Ascending aorta (tissue), 2 donors: ENCODE measurements at places on chromosomes 3 and 15. TPM values are rescaled to one million over a fixed set of nuclear protein-coding genes. Genes with fewer than 3 reads are reported as not detected.

DNA sequence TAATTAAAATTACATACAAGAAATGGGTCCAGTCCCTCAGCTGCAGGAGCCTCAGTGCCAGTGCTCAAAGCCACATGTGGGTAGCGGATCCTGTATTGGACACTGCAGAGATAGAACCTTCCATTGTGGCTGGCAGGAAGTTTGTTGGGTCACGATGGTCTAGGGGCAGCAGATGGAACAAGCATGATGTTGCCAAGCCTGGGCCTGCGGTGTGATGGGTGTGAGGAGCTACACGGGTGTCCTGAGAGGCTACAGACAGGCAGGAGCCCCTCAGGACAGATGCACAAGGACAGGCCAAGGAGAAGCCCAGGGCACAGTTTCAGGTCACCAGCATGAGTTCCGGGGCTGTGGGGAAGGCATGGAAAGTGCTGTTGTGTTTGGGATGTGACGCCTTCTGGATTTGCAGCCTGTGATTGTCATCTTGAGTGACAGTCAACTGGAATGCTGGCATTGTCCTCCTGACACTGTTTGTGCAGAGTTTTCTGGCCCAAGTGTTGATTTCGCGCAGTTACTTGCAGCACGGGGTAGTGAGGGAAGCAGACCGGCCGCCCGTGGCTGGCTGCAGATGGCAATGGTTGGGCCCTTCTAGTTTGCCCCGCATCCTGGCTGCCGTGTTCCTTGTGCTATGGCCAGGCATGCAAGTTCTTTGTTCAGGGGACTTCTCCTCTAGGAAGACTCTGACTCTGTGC is 177.1 kb downstream of the NSMCE3 start:
- no peak for DNase-seq

- DNase-seq, result no peak
Measured at GRCh38 chr3:50195501-50196252, 4.3 kb downstream of the GNAT1 start.

TMEM40 gene
- total RNA-seq, result not detected

ALDH1A3 gene
- total RNA-seq, result 10.9 TPM

DNA sequence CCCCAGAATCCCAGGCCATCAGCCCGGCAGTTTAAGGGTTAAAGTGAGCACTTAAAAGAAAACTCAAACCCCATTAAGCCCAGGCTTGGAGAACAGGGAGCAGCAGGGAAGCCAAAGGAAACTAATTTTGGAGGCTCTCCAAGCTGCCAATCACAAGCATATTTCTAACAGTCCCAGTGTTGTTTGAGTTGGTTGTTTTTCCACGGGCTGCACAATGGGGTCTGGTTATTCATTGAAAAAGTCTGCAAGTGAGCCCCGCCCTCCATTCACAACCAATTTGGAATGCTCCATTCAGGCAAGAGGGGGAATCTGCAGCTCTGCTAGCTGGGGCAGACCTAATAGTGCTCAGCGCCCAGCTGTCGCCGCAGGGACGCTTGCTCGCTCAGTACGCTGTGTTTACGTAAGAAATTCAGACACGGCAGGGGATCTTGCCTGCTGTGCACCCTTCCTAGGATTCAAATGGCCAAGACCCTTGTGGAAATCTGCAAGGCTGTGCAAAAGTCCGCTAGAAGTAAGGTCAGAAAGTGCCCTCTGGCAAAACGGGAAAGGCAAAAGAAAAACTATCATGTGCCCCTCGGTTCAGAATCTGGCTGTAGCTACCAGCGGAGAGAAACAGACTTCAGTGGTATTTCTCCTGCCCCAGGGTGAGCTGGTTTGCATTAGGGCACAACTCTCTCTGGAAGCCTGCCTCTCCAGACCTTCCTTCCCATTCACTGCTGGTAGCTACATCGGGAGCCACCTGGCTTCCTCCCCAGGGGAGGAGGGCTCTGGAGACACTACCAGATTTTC is 11.0 kb downstream of the ETV5 start:
- DNase-seq, result peak; percentile 70

- DNase-seq, result no peak
Measured at GRCh38 chr15:25385986-25386385, 52.8 kb downstream of the UBE3A start.

DNA sequence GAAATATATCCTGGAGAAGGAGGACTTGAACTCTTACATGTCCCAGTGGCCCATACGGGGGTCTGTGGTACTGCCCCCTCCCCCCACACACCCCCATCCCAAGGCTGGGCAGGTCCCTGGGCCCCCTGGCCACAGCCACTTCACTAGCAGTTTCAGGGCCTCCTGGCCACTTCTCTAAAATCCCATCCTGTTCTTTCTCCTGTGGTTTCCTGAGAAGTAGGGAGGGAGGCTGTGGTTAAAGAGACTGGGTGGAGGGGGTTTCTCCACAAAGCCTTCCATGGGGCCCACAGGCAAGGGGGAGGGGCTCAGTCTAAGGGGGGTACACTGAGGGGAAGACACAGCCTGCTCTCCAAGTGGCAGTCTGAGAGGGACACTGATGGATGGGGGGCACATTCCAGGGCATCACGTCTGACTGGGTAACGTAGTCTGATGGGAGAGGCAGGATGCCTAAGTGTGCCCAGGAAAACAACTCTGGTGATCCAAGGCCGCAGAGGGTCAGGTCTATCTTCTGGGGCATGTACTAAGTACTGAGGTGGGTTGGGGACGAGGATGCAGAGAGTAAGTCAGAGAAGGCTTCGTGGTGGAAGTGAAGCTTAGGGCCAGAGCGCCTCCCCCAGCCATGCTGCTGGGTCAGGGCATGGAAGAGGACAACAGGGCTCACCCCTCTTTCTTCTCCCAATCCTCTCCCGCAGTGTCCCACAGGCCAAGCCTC is 48.0 kb upstream of the C15orf39 start:
- DNase-seq, result no peak

DNA sequence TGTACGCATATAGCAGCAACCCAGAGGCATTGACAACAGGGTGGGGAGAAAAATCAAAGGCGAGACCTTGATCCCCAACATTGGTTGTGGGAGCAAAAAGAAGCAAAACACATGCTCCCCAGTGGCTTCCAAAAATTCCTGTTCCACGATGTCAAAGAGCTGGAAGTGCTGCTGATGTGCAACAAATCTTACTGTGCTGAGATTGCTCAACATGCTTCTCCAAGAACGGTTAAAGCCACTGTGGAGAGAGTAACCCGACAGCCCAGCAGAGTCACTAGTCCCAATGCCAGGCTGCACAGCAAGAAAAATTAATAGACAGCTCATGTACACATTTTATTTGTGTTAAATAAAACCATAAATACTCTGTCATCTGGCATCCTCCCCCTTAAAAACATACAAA is 179.9 kb upstream of the PFN2 start:
- DNase-seq, result no peak

TMEM108 gene
- total RNA-seq, result not detected

DNA sequence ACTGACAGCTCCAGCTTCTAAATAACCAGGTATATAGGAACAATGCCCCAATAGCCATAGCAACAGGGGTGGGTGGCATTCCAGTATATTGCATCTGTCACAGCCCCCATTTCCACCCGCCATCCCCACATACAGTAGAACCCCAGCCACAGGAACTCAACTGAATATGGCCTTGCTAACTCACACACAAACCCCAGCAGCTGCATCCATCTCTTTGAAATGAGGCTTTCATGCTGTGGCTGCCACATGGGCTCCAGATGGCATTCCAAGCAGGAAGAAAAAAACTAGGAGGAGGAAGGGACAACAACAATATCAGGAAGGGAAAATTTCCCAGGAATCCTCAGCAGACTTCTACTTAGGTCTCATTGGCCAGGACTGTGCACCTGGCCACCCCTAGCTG is 54.6 kb downstream of the CCR3 start:
- DNase-seq, result no peak

SLC9C1 gene
- total RNA-seq, result 0.32 TPM

C3orf62 gene
- total RNA-seq, result 0.43 TPM

GRCh38 chr3:57900786-57901185 is 107.4 kb upstream of the FLNB start:
- no peak for DNase-seq

GRCh38 chr3:100352296-100353231 is 18.0 kb downstream of the NIT2 start:
- DNase-seq, result no peak

DNA sequence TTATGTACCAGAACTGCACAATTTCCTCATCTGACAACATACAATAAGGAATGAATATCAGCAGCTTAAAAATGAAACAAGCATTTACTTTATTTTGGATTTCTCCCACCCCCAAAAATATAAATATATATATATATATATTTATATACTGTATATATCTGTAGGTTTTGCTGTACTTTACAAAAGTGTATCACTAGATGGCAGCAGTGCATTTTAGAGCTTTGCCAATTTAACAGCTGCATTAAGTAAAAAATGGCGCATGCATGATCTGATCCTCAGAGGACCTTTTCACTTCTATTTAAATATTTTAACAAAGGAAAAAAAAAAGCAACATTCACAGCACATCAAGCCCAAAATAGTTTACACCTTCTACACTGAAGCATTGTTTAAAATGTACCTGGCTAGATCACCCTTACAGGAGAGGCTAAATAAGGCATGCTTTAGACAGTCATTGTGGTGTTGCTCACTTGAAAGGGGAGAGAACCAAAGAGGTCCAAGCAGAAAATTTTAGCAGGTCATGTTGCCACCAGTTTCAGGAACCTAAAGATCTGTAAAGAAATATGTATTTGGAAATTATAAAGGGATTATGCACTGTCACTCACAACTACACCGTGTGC is 72.6 kb downstream of the NPTN start:
- no peak for DNase-seq

RLBP1 gene
- not detected for total RNA-seq

CD86 gene
- total RNA-seq, result not detected

DNA sequence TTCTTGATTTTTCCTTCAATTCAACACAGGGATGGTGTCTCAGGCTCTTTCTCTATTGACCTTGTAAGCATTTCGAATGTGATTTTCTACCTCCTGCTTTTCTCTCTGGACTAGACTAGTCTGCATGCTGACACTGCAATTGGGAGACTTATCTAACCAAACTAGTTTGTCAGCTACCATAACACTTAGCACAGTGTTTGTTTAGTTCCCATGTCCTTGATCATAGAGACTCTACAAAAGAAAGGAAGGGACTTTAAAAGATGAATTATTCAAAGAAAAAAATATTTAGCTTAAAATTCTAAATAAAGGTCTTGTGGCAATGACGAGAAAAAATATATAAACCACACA is 407.0 kb downstream of the ERC2 start:
- DNase-seq, result no peak

ZMYND10 gene
- not detected for total RNA-seq

CYFIP1 gene
- 94.7 TPM for total RNA-seq

DNA sequence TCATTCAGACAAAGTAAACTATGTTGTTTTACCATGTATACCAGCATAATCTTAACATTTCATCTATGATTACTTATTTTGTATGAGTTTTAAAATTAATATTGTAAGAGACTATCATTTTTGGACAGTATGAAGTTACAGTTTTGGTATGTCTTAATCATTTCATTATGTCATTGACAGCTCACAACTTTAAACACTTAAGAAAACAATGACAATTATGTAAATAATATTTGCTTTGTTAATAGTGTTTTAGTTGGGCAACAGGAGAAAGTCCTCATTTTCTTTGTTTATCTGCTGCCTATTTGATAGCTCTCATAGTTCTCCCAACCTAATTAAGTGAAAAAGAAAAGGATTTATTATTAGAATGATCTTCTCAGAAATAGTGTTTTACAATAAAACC is 80.2 kb downstream of the MEF2A start:
- no peak for DNase-seq

- DNase-seq, result no peak
Measured at GRCh38 chr15:61186905-61187741, 42.0 kb downstream of the RORA start.

ERC2 gene
- 0.11 TPM for total RNA-seq

DNA sequence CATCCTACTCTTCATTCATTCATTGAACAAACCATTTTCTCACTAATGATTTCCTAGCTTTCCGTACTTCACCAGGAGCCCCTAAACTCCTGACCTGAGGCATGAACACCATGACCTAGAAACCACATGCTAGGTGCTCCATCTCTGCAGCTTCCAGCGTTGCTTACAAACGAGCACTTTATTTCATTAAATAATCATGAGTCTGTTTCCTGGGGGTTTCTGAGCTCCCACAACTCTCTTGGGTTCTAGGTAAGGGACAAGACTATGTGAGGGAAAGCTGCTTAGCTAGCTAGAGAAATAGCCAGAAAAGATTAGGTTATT is 1.3 kb downstream of the MAP2K1 start:
- no peak for DNase-seq

- DNase-seq, result no peak
Measured at GRCh38 chr3:159609625-159610024, 379.0 kb upstream of the IL12A start.

CTXN2 gene
- not detected for total RNA-seq

- DNase-seq, result no peak
Measured at GRCh38 chr3:194205675-194206133, 69.8 kb downstream of the HES1 start.

DNA sequence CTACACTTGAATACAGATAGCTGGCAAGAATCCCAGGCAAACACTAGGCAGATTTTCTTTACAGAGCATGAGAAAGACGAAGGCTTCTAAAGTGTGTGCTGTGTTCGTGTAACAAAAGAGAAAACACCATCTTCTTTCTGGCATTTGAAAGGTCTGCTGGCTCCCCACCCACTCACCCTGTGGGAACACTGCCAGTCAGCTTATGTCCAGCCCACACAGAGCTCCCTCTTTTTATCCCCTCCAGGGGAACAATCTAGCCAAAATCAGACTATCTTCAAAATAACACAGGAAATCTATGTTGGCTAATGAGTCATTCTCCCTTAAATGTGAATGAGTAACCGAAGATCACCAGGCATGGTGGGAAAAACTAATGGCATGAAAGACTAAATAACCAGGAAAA is 45.6 kb upstream of the PAQR5 start:
- no peak for DNase-seq

DNA sequence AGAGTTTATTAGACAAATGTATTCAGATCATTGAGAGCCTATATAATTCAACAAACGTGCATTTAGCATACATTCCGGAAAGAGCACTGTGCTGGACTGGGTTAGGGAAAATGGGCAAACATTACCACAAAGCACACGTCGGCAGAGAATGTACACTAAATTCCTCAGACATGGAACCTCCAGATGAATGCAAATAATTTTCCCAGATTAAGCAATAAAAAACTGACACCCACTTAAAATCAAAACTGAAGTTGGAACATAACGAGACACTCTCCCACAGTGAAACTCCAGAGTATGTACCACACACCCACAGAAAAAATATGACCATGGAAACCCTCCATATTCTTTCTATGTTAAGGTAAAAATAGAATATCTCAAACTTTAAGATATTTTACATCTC is 4.8 kb downstream of the SECISBP2L start:
- DNase-seq, result no peak

DNA sequence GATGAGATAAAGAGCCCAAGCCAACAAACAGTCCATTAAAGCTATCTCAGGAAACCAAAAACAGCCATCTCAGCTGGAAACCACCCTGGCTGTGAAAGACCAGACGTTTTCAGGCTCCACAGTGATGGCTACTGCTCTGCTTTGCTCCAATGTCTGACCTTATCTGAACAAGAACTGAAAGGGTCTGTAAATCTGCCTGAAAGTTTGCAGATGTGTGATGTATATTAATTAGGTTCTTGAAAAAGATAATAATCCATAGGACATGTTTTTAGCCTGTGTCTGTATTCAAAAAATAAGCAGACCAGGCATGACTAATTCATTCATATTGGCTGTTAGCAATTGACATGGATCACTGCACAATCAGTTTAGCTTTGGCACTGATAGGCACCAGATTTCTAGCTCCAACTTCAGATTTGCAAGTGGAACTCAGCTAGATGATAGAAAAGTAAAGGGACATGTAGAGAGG is 611.4 kb upstream of the NAALADL2 start:
- no peak for DNase-seq
